ENCODE measurements at places on chromosomes 5 and 9. TPM values are rescaled to one million over a fixed set of nuclear protein-coding genes. Genes with fewer than 3 reads are reported as not detected.

SHC3 gene
- total RNA-seq, result 5.1 TPM

- peak; percentile 43 for DNase-seq
These were observed 35.9 kb downstream of the ANKRD31 start for GRCh38 chr5:75200776-75201175.

DNA sequence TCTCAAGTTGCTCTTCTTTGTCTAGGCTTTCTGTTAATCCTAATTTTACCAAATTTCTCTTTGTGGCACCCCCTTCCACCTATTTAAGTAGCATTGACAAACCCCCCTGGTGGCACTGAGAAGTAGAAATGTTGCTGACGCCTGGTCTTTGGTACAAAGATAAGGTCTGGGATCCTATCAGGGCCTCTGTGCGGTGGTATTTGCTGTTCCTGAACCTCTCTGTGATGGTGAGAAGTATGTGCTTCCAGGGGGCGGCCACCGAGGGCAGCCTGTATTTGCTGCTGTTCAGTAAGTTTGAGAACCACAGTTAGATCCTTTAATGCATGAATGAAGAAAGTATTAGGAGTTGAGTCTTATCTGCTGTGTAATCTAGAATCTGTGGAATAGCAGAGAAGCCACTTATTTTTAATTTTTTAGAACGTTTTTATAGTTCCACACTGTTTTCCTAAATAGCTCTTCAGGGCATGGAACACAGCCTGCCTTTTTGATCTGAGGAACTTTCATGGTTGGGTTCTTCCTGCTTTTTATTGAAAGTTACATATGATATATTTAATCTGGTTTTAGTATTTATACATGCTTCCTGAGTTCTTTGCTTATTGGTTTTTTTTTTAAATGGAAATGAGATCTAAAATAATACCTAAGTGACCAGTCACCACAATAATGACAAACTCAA, 124.2 kb downstream of the TRIO start:
- DNase-seq, result no peak

CDO1 gene
- 11.7 TPM for total RNA-seq

DNA sequence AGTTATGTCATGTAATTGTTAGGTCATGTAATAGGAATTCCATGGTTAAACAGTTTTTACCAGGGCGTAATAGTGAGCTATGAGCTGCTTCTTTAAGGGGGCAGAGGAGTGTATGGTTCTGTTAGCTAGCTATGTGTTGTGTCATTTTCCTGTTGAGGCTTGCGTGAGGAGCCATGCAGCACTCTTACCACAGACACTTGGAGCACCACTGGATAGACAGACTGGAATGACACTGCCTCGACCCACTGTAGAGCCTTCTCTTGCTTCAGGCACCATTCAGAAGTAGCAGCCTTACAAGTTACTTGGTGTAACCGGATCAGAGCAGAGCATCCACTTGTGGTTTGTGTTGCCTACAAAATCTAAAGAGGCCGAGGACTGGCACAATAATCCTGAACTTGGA, 28.3 kb upstream of the STOM start:
- DNase-seq, result peak; percentile 48

Data from kidney epithelial cell (primary cell).